ENCODE measurements at places on chromosomes 1 and 21. TPM values are rescaled to one million over a fixed set of nuclear protein-coding genes. Genes with fewer than 3 reads are reported as not detected.

Gene INSRR
- not detected for total RNA-seq

- DNase-seq: no peak
These were observed 20.9 kb downstream of the PDXK start for GRCh38 chr21:43739621-43740435.

Gene CLCNKB
- total RNA-seq: not detected

GRCh38 chr1:10507111-10507879 is 32.5 kb downstream of the PEX14 start:
- DNase-seq: peak; percentile 83

Gene KCNAB2
- 1.3 TPM for total RNA-seq

DNA sequence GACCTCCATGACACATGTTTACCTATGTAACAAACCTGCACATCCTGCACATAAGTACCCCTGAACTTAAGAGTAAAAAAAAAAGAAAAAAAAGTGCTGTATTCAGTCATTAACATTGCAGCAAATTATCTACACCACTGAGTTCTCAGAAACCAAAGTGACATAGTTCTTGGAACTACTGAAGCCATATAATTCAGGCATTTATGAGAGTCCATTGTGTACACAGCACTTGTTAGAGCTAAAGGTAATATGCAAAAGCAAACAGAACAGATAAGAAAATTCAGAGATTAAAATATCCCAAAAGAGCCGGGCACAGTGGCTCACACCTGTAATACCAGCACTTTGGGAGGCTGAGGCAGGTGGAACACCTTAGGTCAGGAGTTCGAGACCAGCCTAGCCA is 38.0 kb downstream of the F5 start:
- DNase-seq: no peak
